CD8-positive, alpha-beta memory T cell (primary cell): ENCODE measurements at places on chromosomes 3 and 15. TPM values are rescaled to one million over a fixed set of nuclear protein-coding genes. Genes with fewer than 3 reads are reported as not detected.

DNA sequence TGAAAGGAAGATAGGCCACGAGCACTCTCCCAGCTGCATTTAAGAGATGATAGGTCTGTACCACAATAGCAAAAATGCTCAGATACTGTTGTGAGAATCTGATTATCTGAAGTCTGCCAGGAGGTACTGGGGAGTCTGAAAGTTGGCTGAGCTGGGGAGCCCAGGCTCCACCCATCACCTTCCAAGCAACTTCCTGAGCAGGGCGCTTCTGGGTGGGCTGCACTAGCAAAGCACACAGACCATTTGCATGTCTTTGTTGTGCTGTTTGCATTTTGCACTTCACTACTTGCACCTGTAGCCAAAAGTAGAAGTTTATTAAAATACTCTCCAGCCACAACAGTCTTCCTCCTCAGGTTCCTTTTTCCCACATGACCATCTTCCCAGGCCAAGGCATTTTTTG is 133.2 kb downstream of the ALDH1A2 start:
- no peak overlapping the region for H3K4me3 ChIP-seq
- no peak overlapping the region for H3K27ac ChIP-seq
- no peak for DNase-seq
- H3K27me3 ChIP-seq, result no peaks in the 10 kb centered on the region
- no peaks in the 10 kb centered on the region for H3K36me3 ChIP-seq

GRCh38 chr3:12316729-12317351 is 28.0 kb downstream of the PPARG start:
- no peak overlapping the region for H3K4me3 ChIP-seq
- H3K27me3 ChIP-seq, result no peaks in the 10 kb centered on the region
- H3K27ac ChIP-seq, result no peak overlapping the region
- no peak for DNase-seq

NEK10 gene
- total RNA-seq, result 0.42 TPM

GRCh38 chr15:47384776-47385175 is 332.5 kb upstream of the SEMA6D start:
- no peaks in the 10 kb centered on the region for H3K4me1 ChIP-seq
- no peaks in the 10 kb centered on the region for H3K27me3 ChIP-seq
- no peaks in the 10 kb centered on the region for H3K36me3 ChIP-seq
- DNase-seq, result no peak
- no peak overlapping the region for H3K4me3 ChIP-seq
